ENCODE measurements at places on chromosomes 4 and X.

- DNase-seq, result no peak
Observed at GRCh38 chr4:98318521-98318920, 57.3 kb downstream of the RAP1GDS1 start.

- no peak for DNase-seq
Observed at GRCh38 chr4:14379183-14379582, 623.1 kb upstream of the CPEB2 start.

DNA sequence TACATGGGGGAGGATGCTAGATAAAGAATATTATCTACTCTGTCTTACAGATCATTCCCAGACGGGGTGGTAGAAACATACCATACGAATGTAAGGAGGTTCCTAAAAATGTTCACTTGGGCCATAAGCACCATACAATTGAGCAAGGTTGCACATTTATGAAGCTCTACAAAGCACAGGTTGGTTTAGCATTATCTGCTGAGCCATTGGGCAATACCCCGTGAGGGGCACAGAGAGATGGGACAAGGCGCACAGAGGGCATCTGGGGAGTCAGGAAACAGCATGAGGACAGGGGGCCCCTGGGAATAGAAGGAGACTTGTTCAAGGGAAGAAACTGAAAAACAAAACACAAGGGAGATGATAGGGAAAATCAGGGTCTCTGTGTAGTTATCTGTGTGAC lies 305.3 kb downstream of the TRIML1 start:
- no peak for DNase-seq

GRCh38 chr4:3244747-3245146 lies 4.2 kb upstream of the MSANTD1 start:
- DNase-seq, result no peak

DNA sequence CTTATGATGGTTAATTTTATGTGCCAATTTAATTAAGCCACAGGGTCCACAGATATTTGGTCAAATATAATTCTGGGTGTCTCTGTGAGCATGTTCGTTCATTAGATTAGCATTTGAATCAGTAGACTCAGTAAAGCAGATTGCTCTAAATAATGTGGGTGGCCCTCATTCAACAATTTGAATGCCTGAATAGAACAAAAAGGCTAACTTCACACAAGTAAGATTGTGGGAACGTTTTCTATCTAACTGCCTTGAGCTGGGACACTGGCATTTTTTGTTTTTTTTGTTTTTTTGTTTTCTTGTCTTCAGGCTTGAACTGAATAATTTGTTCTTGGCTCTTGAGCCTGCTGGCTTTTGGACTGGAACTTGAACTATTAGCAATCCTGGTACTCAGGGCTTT lies 292.4 kb upstream of the SPANXN4 start:
- no peak for DNase-seq

DNA sequence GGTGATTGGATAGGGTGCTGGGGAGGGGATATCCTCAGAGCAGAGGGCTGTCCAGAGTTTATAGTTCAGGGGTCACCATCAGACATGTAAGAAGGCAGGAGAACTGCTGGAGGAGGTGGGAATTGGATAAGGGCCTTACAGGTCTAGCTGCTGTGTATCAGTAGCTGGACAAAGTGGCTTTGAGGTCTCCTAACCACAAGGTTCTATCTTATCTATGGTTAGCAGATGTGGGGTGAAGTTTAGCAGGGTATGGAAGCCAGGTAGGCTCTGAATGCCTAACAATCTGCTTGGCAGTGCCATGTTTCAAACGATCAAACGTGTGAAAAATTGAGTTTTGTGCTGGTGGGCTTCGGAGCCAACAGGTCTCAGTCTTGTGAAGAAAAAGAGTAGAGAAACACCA lies 32.1 kb upstream of the MAGEA8 start:
- DNase-seq, result no peak

GRCh38 chrX:53831662-53832635 lies 145.4 kb upstream of the HUWE1 start:
- no peak for DNase-seq

DNA sequence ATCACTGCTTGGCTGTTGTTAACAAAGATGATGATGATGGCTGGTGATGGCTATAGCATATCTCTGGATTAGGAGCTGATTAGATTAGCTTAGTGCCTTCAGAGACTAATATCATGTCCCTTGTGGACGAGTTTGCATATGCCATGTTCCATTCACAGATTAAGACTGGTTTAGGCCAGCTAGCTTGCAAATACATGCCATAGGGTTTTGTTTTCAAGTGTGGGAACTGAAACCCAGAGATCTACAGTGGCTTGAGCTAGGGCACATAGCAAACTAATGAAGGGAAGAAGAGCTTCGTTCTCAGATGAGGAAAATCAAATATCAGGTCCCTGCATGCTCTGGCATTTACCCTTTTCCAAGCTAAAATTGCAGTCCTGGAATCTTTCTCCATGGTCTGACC lies 492.3 kb downstream of the MAGEE1 start:
- DNase-seq, result no peak

- DNase-seq, result no peak
Observed at GRCh38 chr4:181650033-181650825, 593.0 kb upstream of the TENM3 start.

- no peak for DNase-seq
Observed at GRCh38 chrX:25202827-25203226, 187.1 kb upstream of the ARX start.

GRCh38 chr4:499567-499966 lies 557 bp downstream of the PIGG start:
- DNase-seq, result no peak

DNA sequence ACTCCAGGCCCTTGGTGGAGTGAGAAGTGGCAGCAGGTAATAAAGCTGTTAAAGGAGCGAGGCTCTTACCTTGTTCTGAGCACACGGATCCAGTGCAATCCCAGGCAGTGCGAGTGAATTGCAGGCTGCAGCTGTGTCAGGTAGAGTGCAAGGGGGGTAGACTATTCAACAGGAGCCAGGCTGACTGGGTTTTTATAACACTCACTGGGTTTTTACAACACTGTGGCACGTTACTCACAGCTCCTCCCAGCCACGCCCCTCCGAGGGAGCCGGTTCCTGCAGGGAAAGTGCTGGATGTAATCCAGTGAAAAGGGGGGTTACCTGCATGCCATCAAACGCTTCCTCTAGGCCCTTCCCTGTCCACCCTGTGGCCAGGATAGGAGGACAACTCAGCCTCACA lies 358 bp downstream of the FGFBP1 start:
- DNase-seq, result no peak

GRCh38 chr4:135777361-135777760 lies 1575.8 kb upstream of the PABPC4L start:
- no peak for DNase-seq

GRCh38 chr4:15427161-15427560 lies 672 bp upstream of the C1QTNF7 start:
- DNase-seq, result no peak

DNA sequence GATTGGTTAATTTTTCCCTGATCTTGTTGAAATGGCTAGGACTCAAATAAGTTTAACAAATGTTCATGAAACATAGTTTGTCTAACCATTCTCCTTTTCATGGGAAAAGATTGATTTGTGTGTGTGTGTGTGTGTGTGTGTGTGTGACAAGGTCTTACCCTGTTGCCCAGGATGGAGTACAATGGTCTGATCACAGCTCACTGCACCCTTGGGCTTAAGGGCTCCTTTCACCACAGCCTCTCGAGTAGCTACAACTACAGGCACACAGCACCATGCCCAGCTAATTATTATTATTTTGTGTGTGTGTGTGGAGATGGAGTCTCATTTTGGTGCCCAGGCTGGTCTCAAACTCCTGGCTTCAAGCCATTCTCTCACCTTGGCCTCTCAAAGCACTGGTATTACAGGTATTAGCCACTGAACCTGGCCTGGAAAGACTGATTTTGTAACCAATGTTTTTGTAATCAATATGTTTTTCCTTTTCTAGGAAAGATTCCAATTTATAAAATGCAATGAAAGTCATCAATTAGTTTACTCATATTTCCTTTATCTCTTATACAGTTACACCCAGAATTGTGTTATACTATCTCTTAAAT lies 139.3 kb downstream of the CPE start:
- DNase-seq, result no peak

DNA sequence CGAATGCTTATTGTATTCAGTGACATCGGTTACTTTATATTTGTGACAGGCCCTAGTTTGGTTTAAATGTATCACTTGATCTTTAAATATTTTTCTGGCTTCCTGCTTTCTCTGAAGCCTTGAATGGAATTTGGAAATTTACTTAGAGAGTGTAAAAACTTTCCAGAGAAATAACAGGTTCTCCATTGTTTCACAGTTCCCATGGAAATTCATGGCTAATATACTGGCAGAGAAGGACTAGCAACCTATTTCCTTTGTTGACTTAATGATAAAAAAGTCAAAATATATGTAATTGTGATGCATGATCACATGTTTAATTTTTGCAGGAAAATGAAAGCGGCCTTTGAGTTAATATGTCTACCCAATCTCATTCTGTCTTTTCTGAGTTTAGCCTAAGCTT lies 13.2 kb downstream of the NEIL3 start:
- DNase-seq, result no peak

GRCh38 chr4:149993030-149993429 lies 85.2 kb upstream of the DCLK2 start:
- DNase-seq, result no peak

- DNase-seq, result peak; percentile 54
Observed at GRCh38 chr4:168574581-168575295, 77.9 kb downstream of the PALLD start.

DNA sequence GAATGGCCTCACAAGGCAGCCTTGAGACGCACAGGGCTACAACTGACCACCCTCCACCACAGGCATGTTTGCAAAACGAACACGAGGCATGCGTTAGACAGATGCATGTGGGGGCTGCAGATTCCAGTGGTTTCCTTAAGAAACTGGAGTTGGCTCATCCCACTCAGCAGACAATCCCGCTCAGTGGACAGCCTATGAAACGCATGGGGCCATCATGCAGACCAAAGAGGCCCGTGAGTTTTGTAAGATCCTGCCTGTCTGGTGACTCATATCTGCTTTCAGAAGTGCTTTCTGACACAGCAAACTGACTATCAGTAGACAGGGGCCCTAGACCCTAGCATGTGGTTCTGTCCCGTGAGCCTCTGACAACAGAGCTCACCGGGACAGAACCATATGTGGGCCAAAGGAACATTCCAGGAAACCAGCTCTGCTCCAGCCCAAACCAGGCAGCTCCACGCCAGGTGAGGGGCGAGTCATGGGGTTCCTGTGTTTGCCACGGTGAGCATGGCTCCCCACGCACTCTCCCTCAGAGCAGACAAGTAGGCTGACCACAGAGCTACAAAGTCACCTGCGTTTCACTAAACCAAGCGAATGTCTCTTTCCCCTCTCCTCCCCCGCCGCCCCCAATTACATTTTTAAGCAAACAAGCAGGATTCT lies 74.4 kb downstream of the MTMR1 start:
- peak; percentile 57 for DNase-seq

DNA sequence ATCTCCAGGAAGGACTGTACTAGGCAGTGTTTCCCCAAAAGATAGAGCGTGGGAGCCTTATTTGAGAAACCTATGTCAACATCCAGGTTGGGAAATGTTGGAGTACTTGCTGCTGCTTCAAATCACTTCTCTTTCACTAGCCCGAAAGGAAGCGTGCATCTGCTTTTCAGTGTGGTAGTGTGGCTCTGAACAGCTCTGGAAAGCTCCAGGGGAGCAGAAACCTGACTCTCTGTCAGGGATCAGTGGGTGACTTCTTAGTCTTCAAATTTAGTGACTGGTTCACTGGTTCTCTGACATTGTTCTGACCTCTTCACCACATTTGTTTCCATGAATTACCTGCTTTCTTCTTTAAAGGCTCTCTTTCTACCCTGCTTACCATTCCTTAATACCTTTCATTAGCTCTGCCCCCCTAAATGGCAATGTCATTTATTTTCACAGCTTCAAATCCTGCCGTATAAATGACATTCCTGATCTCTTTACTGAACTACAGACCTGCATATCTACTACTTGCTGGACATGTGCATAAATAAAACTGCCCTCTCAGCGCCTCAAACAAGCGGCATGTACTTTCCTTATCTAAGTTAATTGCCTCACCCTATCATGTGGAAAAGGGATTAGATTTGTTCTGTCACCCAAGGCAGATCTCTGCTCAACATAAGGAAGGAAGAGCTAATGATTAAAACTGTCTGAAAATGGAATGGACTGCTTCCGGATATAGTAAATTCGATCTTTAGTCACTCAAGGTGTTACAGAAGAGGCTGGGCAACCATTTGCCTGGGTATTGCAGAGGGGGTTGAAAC lies 37.0 kb downstream of the DLG3 start:
- no peak for DNase-seq

DNA sequence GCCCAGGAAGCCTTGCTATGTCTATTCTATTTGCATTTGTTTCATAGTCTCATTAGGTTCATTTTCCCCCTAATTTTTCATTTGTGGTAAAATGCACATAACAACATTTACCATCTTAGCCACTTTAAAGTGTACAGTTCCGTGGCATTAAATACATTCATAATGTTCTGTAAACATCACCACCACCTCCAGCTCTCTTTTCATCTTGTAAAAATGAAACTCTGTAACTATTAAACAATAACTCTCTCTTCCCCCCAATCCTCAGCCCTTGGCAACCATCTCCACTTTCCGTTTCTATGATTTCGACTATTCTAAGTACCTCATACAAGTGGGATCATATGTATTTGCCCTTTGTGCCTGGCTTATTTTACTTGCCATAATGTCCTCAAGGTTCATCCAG lies 19.9 kb downstream of the ARHGEF38 start:
- DNase-seq, result no peak

DNA sequence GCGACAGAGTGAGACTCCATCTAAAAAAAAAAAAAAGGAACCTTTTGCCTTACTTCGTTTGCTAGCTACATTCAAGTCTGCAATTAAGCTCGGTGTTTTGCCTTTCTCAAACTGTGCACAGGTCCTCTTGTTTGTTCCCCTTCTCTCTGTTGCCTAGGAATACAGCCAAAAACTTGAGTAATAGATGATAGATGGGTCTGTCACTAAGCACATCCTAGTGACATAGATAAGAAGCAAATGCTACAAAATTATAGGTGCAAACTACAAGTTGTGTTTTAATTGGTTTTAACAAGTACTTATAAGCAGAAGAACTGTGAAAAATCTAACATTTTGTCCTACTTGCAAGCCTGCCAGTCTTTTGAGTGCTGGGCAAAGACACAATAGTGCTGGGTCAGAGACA lies 95.2 kb downstream of the SNCA start:
- DNase-seq, result no peak

GRCh38 chr4:186936496-186937375 lies 213.1 kb upstream of the FAT1 start:
- peak; percentile 71 for DNase-seq

DNA sequence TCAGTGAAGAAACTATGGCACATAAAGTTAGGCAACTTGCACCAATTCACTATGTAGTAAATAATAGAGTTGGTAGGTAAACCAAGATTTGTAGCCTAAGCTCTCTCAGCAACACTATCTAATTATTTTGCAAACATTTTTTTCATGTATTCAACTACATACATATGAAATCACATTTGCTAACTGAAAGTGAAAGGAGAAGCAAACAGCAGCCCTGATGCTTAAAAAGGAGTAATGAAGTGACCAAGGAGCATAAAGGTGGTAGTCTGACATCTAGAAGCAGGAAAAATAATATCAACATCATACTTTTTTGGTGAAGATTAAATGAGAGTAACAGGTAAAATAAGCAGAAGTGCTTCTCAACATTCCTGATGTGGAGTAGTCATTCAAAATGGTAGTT lies 603.7 kb downstream of the GRXCR1 start:
- DNase-seq, result no peak

- no peak for DNase-seq
Observed at GRCh38 chr4:108940149-108940548, 177.3 kb upstream of the ETNPPL start.

GRCh38 chr4:171746418-171746817 lies 66.8 kb upstream of the GALNTL6 start:
- DNase-seq, result no peak

- DNase-seq, result no peak
Observed at GRCh38 chr4:37946503-37947179, 13.6 kb upstream of the PTTG2 start.

- no peak for DNase-seq
Observed at GRCh38 chr4:152334931-152335330, 201.0 kb downstream of the FBXW7 start.

Data from astrocyte of the cerebellum (primary cell).